ENCODE measurements at places on chromosomes 12 and 14.

GRCh38 chr14:69300601-69301221 lies 40.8 kb downstream of the GALNT16 start:
- no peak for DNase-seq
- H3K27me3 ChIP-seq = peaks cover 2% of the 10 kb centered on the region
- no peaks in the 10 kb centered on the region for H3K4me1 ChIP-seq
- H3K4me3 ChIP-seq = no peak overlapping the region

DNA sequence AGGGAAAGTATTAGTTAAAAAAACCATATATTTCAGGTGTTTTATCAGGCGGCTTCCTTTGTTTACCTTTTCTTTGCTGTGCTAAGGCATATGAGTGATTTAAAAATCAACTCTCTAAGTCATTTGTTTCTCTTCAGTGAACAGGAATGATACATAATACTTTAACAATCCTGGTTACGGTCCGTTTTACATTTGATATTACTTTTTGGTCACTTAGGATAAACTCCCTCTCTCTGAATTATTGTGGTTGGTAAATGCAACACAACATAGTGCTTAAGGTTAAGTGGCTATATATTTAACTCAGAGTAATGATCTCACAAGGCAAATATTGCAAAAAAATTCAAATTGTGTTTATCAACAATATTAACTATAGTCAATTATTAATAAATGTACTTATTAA lies 32.7 kb upstream of the AKAP6 start:
- H3K27ac ChIP-seq = no peak overlapping the region
- H3K27me3 ChIP-seq = no peaks in the 10 kb centered on the region
- no peak overlapping the region for H3K4me3 ChIP-seq

GRCh38 chr12:114742363-114742762 lies 58.4 kb upstream of the TBX3 start:
- H3K4me1 ChIP-seq = no peaks in the 10 kb centered on the region
- H3K27me3 ChIP-seq = no peaks in the 10 kb centered on the region
- no peak overlapping the region for H3K27ac ChIP-seq
- no peaks in the 10 kb centered on the region for H3K36me3 ChIP-seq
- no peak for DNase-seq

DNA sequence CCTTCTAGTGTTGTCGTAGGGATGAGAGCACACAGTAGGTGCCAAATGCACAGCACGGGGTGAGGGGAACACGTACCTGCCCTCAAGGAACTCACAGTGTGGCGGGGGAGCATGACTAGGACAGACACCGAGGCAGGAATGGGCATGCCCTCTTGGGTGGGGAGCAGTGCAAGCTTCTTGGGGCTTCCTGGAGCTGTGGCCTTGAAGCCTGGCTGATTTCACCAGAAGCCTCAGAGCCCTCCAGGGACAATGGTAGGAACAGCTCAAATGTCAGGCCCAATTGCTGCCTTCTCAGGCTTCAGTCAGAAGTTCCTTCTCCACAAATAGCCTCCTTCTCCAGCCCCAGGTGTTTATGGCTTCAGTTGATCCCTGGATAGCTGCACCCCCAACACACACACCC lies 43.4 kb downstream of the TEAD4 start:
- H3K27ac ChIP-seq = no peak overlapping the region
- no peaks in the 10 kb centered on the region for H3K27me3 ChIP-seq
- no peak overlapping the region for H3K4me3 ChIP-seq
- no peaks in the 10 kb centered on the region for H3K4me1 ChIP-seq

- no peaks in the 10 kb centered on the region for H3K27me3 ChIP-seq
- no peaks in the 10 kb centered on the region for H3K36me3 ChIP-seq
- no peaks in the 10 kb centered on the region for H3K4me1 ChIP-seq
- no peak for DNase-seq
- H3K4me3 ChIP-seq = no peak overlapping the region
Measured at GRCh38 chr12:118749646-118750045, 231.7 kb upstream of the SRRM4 start.

DNA sequence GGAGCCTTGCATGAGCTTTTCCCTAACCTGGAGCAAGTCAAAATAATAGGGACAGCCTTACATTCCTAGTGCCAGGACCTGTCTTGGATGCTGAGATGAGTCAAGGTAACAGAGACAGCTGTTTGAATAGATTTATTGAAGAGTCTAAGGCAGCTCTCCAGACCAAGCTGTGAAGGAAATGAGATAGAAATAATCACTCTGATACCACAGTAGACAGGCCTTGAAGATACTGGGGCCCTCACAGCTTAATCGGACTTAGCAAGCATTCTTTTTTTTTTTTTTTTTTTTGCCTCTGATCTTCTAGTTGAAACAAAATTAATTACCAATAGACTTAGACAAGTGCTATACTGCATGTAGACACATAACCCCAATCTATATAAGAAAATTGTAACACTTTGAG lies 3.1 kb upstream of the RNASE9 start:
- no peaks in the 10 kb centered on the region for H3K4me1 ChIP-seq
- H3K4me3 ChIP-seq = no peak overlapping the region
- no peaks in the 10 kb centered on the region for H3K27me3 ChIP-seq
- no peaks in the 10 kb centered on the region for H3K36me3 ChIP-seq
- DNase-seq = no peak

Measured in natural killer cell (primary cell).